COR-L47 (cell line): ENCODE measurements at places on chromosomes 2 and 18.

GRCh38 chr18:1825296-1825695, 746.0 kb downstream of the METTL4 start:
- no peak for DNase-seq

- no peak for DNase-seq
Measured at GRCh38 chr18:362311-363290, 94.8 kb upstream of the THOC1 start.

DNA sequence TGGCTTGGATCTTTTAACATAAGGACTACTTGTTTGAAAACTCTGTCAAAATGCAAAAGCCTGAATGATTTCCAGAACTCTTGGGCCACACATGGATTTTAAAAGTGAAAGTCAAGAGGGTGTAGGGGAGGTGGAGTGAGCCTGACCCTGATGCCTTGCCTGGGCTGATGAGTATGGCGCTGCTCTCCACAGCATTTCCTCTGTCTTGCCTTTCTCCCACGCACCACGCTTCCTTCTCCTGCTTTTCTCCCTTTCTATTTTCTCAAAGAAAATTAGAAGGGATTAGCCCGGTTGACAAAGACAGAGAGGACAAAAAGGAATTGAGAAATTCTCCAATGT, 207.0 kb upstream of the CCDC68 start:
- DNase-seq = no peak

DNA sequence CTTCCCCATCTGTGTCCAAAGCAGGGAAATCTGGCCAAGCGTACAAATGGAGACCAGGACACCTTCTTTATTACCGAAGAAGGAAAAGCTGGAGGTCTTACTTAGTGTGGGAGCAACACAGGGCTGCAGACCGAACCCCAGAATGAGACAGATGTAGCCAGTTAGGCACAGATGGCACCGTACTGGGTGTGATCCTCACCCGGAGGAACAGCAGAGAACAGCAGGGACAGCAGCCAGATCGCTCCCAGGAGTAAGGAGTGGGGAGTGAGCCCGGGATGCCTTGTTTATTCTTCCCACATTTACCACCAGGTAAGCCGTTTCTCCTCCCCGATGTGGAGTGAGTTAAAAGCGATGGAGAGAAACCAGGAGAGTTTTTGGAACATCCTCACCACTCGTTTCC, 150.7 kb upstream of the SPRED2 start:
- no peak for DNase-seq

DNA sequence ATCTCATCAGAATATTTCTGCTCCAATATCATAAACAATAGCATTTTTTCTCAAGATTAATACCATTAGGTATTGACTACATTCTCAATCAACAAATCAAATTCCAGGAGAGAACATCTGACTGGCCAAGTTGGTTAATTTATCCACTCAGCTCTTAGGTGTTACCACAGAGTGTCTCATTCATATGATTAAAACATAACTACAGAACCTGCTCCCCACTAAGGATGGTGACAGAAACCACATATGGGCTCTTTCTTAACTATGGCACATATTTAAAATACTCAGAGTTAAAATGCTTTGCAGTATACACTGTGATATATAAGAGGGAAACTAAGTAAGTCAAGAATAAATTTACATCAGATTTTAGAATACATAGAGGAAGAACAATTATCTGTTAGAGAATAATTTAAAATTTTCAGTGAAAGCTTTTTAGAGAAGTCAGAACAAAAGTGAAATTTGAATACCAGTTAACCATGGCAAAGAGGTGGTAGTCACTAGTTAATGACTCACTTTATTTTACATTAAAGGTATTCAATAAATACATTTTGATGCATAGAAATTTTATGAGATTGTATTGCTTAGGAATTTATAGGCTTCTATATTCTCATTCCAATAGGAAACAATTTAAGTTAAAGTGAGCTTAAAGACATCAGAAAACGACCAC, 1120.8 kb upstream of the TMEFF2 start:
- no peak for DNase-seq

- DNase-seq = no peak
Measured at GRCh38 chr2:223072826-223073225, 20.8 kb downstream of the KCNE4 start.

GRCh38 chr18:57426187-57426586, 9.0 kb upstream of the ONECUT2 start:
- DNase-seq = no peak

GRCh38 chr18:44918142-44918476, 237.4 kb downstream of the SETBP1 start:
- no peak for DNase-seq

GRCh38 chr18:6628187-6628586, 101.3 kb upstream of the ARHGAP28 start:
- DNase-seq = no peak

DNA sequence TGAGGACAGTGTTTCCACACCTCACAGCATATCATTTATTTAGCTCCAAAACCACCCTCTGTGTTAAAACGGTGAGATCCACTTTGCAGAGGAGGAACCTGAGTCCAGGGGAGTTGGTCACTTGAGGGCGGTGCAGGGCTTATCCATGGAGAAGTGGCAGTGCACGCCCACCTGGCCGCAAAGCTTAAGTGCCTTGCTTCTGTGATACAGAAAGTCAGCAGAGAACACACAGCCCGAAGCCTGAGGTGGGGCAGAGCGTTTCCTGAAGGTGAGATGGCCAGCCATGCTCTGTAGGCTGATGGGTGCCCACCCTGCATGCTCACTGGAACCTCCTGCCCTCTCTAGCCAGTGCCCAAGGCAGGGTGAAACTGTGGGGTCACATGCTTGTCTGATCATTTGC, 87.3 kb downstream of the SH3RF3 start:
- DNase-seq = no peak

DNA sequence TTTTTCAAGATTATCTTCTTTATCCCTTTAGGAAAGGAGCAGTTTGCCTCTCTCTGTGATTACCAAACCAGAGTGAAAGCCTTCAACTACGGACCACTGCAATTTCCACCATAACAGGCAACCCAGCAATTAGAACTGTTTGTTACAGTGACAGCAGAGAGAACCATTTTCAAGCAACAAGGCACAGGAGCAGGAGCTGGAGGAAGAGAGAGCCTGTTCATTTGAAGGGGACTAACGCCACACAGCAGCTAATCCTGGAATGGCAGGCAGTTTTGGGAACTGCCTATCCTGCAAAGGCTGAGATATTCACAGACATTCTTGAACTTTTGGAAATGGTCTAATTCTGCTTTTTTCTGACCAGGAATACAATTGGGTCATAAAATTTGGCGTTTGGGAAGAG, 1541.9 kb upstream of the PIK3C3 start:
- peak; percentile 79 for DNase-seq

DNA sequence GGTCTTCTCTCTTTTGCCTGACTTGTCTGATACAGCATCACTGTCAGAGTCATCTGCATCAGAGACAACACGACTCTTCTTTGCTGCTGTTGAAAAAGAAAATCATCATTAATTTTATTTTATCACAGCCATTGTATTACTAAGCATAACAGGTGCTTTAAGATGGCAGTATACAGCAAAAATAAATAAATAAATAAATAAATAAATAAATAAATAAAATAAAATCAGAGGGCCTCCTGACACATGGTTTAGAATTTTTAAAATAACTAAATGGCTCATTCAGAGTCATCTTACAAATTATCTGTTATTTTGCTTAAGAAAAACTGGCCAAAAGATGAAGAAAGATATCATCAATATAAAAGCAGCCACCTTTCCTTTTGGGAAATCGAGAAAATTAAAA, 22.8 kb downstream of the IWS1 start:
- DNase-seq = no peak

DNA sequence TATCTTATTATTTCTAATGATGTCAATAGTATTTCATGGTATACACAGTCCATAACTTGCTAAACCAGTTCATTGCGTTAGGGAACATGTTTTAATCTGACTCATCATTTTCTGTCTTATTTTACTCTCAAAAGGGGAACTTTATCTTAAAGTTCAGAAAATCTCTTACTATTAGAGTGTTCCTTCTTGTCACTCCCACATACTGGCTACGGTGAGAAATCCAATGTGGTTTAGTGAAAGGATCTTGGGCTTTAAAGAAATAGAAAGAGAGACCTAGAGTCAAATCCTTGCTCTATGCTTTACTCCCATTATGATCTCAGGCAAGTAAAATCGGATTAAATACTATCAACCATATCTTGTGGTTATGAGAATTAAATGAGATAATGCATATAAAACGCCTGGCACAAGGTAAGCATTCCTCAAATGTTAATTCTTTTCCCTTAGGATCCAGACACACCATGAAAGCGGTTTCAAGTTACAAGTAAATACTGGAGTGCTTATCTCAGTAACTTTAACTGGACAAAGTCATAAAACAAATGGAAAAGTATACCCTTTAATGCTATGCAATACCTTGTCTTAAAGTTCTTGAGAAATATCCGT, 576.0 kb downstream of the ARHGAP15 start:
- no peak for DNase-seq

DNA sequence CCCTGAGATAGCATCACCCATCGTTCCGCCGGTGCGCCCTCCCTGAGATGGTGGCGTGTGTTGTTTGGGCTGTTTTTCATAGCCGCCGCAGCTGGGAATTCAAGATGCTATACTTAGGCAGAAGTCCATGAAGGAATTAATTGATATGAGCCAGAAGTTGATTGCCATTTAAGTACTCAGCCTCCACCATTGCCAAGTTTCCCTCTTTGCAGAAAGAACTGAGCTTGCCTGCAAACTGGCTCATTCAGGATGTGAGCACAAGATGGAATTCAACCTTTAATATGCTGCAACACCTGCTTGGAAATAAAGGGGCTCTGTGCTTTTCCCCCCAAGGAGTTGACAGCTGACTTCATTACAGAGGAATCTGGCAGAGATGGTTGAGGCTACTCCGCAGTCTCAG, 295.5 kb downstream of the ZNF521 start:
- DNase-seq = no peak

DNA sequence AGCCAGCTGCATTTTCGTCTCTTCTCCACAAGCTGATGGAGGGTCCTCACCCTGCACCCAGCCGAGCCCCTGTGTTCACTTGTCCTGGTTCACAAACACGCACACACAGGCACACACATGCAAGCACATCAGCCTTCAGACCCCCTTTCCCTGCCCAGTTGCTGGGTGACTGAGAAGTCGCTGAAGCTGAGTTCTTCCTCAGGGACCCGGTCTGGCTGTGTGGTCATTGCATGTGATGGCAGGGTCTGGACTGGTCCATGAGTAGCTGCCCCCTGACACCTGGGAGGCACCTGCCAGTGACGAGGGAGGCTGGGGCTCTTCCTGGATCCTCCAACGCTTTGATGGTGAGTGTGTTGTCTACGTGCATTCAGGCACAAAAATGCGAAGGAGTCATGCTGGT, 546.1 kb upstream of the SALL3 start:
- no peak for DNase-seq

DNA sequence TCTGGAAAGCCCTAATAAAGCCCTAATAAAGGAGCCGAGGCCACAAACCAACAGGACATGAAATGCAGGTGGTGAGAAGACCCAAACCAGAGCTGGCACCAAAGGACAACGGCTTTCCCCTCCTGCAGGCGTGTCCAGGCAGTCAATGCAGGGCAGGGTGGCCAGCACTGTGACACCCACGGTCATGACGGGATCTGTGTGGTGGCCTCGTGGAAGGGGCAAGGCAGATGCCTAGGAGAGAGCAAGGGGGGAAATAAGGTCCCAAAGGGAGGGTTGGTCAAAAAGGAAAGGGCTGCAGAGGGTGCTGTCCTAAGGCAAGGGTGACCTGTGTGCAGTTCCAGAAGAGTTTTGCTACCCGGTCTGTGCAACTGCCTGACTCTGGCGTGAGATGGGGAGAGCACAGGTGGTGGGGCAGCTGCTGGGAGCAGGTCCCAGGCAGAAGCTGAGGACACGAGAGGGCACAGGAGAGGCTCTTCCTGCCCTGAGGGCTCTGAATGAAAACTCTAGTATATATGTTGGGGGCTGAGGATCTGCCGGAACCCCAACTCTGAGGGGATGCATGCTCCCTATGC, 156.7 kb downstream of the TPO start:
- DNase-seq = no peak

GRCh38 chr2:217189131-217189530, 329.3 kb upstream of the TNP1 start:
- no peak for DNase-seq

GRCh38 chr2:10406016-10406415, 42.1 kb downstream of the ODC1 start:
- DNase-seq = no peak

- DNase-seq = peak; percentile 82
Measured at GRCh38 chr18:36296650-36297416, 680 bp upstream of the FHOD3 start.

GRCh38 chr2:217049956-217050355, 190.1 kb upstream of the TNP1 start:
- DNase-seq = no peak

DNA sequence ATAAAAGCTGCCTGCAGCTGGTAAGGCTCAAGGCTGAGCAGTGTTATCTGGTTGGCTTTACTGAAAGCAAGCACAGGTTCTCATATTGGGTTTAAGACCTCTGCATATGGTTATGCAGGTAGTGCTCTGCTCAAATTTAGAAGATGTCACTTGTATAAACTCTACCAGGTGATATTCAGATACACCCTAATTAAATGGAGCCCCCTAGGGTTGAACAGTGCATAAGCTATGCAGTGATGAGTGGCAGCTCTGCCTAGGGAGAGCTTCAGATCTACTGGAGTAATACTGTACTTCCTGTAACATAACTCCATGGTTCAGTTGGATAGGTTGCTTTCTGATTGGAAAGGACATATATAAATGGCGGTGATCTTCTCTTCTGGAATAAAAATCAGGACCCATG, 222.7 kb downstream of the CYRIA start:
- DNase-seq = no peak

- no peak for DNase-seq
Measured at GRCh38 chr18:24683925-24684324, 223.5 kb downstream of the HRH4 start.

GRCh38 chr2:170715932-170716777, 1.0 kb downstream of the SP5 start:
- DNase-seq = no peak

DNA sequence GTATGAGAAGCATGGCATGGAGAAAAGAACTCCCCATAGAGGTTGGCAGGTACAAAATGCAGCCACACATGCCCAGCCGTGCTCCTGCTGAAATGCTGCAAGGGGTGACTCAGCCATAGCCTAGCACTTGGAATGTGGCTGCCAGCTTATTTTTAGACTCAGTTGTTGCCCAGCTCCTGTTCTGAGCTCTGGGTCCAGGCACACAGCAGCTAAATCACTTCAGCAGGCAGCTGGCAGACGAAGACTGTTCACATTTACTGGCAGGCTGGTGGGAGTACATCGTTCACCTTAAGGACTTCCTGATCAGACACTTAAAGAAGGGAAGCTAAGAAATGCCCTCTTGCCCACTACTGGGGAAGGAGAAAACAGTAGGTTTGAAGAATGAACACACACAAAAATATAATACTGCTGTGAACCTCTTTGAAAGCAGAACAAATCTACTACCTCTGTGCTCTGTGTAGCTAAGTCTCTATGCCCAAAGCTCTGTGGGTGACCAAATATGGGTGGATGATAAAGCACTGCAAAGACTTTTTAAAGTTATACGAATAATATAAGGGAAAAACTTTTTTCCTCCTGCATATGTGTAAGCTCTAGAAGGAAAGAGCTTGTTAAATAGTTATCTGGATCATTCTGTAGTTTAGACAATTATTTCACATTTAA, 146.1 kb downstream of the LNPK start:
- no peak for DNase-seq

- DNase-seq = no peak
Measured at GRCh38 chr2:133940134-133940533, 313.7 kb upstream of the MGAT5 start.

GRCh38 chr2:96105152-96105915, 11.0 kb downstream of the ADRA2B start:
- no peak for DNase-seq
